ENCODE measurements at places on chromosomes 1 and 21.

- no peak overlapping the region for H3K4me3 ChIP-seq
- H3K4me1 ChIP-seq = no peaks in the 10 kb centered on the region
- DNase-seq = no peak
- H3K27me3 ChIP-seq = peaks cover 33% of the 10 kb centered on the region
- H3K36me3 ChIP-seq = no peaks in the 10 kb centered on the region
Observed at GRCh38 chr1:66147226-66147835, 354.6 kb downstream of the PDE4B start.

GRCh38 chr1:76769911-76770310, 97.4 kb upstream of the ST6GALNAC5 start:
- no peak overlapping the region for H3K4me3 ChIP-seq
- H3K4me1 ChIP-seq = no peaks in the 10 kb centered on the region
- no peak for DNase-seq
- H3K27me3 ChIP-seq = no peaks in the 10 kb centered on the region
- no peaks in the 10 kb centered on the region for H3K36me3 ChIP-seq

DNA sequence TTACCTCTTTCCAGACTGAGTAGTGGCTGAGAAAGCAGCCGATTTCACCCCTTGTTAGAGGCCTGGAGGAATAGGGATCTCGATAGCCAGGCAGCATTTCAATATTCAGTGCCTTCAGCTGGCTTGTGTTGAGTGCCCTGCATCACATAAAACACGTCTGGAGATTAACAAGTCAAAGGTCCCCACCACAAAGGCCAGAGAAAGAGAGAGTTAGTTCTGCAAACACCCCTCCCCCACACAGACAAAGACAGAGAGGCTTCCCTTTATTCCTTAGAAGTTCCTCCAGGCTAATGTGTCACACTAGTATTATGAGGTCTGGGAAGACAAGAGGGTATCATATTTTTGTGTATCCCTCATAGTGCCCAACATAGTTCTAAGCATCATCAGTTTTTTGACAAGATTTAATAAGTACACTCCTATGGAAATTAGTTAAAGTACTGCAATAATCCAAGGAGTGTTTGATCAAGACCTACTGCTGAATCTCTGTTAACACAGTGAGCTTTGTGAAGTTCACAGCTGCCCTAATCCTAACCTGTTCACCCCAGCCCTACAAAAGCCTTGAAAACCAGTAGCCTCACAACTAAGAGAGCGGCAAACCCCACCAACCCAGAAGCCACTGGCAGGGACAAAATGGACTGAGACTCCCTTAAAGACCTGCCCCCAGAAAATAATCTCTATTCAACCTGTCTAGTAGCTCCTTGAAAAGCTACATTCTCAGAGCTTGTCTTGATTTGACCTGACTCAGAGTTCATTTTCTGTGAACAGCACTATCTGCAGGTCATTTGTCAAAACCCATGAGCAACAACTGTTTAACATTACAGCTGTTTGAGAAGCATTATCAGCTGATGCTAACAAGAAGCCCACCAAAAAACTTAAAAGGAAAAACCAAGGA, 91.9 kb downstream of the COLGALT2 start:
- no peak for DNase-seq
- no peak overlapping the region for H3K27ac ChIP-seq
- H3K27me3 ChIP-seq = peaks cover 10% of the 10 kb centered on the region

DNA sequence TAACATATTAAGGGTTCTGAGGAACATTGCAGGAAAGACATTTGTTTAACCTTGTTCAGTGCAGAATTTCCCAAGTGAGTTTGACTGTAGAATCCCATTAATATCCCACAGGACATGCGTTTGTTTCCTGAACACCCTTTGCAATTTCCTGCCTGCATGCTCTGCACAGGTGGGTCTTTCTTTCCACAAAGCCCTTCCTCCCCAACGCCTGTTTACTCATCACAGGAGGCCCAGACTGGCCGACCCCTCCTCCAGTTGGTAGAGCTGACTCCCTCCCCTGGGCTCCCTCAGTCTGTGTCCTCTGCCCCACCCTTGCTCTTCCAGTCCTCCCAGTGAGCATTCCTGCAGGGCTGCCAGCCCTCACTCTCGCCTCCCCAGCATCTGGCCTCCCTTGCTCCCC, 47.5 kb upstream of the CTPS1 start:
- no peak for DNase-seq
- H3K27me3 ChIP-seq = peaks cover 12% of the 10 kb centered on the region
- H3K36me3 ChIP-seq = no peaks in the 10 kb centered on the region
- H3K4me1 ChIP-seq = peaks cover 2% of the 10 kb centered on the region
- no peak overlapping the region for H3K27ac ChIP-seq

DNA sequence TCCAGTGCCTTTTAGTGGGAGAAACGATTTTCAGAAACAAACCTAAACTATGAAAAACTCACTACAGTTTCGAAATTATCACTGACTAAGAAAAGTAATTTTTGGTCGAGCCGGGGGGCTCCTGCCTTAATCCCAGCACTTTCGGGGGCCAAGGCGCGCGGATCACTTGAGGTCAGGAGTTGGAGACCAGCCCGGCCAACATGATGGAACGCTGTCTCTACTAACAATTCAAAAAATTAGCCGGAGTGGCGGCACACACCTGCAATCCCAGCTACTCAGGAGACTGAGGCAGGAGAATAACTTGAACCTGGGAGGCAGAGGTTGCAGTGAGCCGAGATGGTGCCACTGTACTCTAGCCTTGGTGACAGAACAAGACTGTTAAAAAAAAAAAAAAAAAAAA, 3.0 kb downstream of the CFHR3 start:
- no peaks in the 10 kb centered on the region for H3K36me3 ChIP-seq
- H3K4me3 ChIP-seq = no peak overlapping the region
- no peaks in the 10 kb centered on the region for H3K27me3 ChIP-seq
- no peaks in the 10 kb centered on the region for H3K4me1 ChIP-seq

DNA sequence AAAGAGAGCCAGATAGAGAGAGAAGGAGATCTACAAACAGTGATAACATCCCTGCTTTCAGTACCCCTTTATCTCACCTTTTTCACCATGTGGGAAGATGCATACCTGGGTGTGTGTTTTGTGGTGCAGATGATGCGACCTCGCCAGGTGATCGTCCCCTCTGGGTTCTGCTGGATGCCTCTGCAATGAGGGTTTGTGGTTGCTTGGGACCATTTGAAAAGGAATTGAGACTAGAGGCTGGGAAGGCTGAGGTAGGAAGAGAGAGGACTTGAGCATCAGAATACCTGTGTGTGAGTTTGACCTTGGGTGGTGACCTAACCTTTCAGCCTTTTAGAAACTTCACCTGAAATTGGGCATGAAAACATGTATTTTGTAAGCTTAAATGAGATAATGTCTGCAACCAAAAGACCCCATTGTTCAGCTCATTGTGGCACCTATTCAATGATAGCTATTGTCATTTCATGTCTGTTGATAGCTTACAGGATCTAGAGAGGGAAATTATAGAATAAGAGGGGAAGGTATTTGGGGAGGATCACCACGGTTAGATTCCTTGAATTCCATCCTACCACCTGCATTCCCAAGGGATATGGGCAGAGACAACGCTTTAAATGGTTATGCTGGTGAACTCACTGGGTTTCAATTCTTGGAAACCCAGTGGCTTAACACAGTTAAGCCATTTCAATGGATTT, 125.7 kb downstream of the IGSF21 start:
- H3K27me3 ChIP-seq = no peaks in the 10 kb centered on the region
- no peaks in the 10 kb centered on the region for H3K4me1 ChIP-seq
- H3K27ac ChIP-seq = no peak overlapping the region
- DNase-seq = no peak
- H3K4me3 ChIP-seq = no peak overlapping the region

DNA sequence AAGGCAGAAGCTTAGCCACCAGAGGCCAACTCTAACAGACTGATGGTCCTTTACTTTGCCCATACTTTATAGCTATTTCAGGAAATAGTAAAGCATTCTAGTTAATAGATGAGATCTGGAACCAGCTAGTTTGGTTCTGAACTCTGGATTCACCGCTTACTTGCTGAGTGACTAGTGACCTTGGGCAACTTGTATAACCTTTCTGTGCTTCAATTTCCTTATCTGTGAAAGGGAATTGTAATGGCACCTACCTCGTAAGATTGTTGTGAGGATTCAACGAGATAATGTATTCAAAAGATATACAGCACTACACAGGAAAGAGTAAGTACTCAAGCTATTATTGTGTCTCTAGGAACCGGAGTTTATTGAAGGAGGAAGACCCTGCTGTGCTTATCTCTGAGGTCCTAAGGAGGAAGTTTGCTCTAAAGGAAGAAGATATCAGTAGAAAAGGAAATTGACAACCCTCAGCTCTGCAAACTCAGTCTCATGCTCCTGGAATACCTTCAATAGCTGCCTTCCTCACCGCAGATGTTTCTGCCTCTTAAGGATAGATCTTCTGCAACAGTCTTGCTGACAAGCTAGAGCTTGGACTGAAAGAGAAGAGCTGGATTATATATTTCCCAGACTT, 11.9 kb downstream of the MTFR1L start:
- H3K4me1 ChIP-seq = no peaks in the 10 kb centered on the region
- H3K36me3 ChIP-seq = peaks cover 47% of the 10 kb centered on the region
- no peak overlapping the region for H3K4me3 ChIP-seq
- no peak for DNase-seq

- H3K27me3 ChIP-seq = no peaks in the 10 kb centered on the region
- H3K36me3 ChIP-seq = peaks cover 59% of the 10 kb centered on the region
- peak overlapping the region; percentile 81 for H3K4me3 ChIP-seq
- DNase-seq = peak; percentile 80
Observed at GRCh38 chr21:31186916-31187315, 148.6 kb upstream of the KRTAP19-8 start.

DNA sequence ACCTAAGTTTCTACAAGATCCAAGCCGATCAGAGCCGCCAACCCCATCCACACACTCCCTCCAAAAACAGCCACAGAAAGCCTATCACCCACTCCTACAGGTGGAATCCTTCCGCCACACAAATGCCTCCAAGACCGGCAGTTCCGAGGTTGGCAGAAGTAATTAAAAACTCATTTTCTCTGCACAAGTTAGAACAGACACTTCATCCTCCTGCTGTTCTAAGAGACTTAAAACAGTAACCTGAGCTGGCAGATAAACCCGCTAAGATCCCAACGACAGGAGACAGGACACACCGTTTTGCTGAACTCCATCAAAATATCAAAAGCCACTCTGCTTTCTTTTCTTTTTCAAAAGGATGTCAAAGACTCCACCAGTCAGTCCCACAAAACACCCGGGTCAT, 2.8 kb downstream of the SSBP3 start:
- H3K4me1 ChIP-seq = peaks cover 71% of the 10 kb centered on the region
- H3K36me3 ChIP-seq = peaks cover 59% of the 10 kb centered on the region
- no peak for DNase-seq
- H3K27me3 ChIP-seq = no peaks in the 10 kb centered on the region

DNA sequence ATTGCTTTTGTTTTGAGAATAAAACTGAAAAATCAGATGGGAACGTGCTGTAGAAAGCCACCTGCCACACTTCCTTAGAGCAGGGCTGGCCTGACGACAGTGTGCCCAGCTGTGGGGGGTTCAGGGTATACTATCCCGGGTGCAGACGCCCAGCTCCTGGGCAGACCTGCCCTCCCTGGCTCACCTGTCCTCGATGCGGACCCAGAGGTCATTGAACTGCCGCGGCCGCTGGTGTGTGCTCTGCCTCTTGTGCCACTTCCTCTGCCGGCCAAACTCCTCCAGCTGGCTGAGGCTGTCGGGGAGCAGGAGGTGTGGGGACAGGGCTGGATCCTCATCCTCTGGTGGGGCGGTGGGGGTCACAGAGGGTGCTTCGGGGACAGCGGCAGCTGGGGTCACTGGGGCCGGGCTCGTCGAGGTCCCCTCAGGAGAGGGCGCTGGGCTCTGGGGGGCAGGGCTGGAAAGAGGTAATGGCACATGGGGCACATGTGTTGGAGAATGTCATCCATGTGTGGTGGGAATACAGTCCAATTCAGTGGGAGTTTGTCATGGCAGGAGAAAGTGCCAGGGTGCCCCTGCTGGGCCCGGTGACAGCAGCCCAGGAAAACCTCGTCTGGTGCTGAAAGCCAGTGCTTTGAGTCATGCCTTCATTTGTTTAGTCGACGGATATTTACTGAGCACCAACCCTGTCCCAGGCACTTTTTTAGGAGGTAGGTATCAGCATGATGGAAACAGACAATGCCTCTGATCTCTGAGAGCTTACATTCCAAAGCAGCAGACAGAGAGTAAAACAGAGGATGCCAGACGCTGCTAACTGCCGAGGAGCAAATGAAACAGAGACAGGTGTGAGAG, 222.0 kb downstream of the TRABD2B start:
- H3K4me1 ChIP-seq = no peaks in the 10 kb centered on the region
- no peak for DNase-seq
- H3K36me3 ChIP-seq = no peaks in the 10 kb centered on the region
- H3K27me3 ChIP-seq = no peaks in the 10 kb centered on the region
- H3K4me3 ChIP-seq = no peak overlapping the region

- H3K4me3 ChIP-seq = no peak overlapping the region
- H3K27ac ChIP-seq = no peak overlapping the region
- no peaks in the 10 kb centered on the region for H3K36me3 ChIP-seq
Observed at GRCh38 chr1:55302972-55303371, 87.8 kb upstream of the USP24 start.

GRCh38 chr1:109659145-109659544, 3.2 kb downstream of the GSTM4 start:
- H3K4me3 ChIP-seq = no peak overlapping the region
- H3K36me3 ChIP-seq = peaks cover 7% of the 10 kb centered on the region
- H3K27ac ChIP-seq = no peak overlapping the region
- peaks cover 19% of the 10 kb centered on the region for H3K4me1 ChIP-seq

GRCh38 chr1:201482755-201483154, 13.8 kb upstream of the PHLDA3 start:
- no peak overlapping the region for H3K4me3 ChIP-seq
- H3K27me3 ChIP-seq = peaks cover 9% of the 10 kb centered on the region
- no peak for DNase-seq
- H3K4me1 ChIP-seq = peaks cover 20% of the 10 kb centered on the region
- peaks cover 4% of the 10 kb centered on the region for H3K36me3 ChIP-seq

Data from activated CD4-positive, alpha-beta T cell treated with anti-CD3 and anti-CD28 coated beads, Interleukin-2, amount 10 ng/mL, durations not matched to agents 24 days and 14 days (primary cell).